ENCODE measurements at places on chromosomes 2 and 18.
A peak's percentile ranks its signal among the peaks of the same experiment; 100 is the strongest.

DNA sequence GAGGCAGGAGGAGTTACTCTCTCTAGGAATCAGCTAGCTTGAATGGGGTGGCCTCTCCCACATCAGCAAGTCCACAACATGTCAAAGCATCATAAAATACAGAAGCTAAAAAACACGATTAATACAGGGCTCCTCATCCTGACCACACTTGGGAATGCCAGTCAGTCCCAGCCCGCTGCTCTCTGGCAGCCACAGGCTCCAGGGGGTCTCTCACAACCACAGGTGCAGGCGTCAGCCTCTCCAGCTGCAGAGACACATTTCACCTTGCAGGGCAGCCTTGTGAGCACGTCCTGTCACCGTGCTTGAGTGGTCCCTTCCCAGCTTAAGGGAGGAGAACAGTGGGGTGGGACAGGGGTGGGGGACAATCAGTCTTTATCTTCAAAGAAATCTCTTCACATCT, 137.4 kb upstream of the SH3BP4 start:
- no peak for DNase-seq

- no peak for DNase-seq
Observed at GRCh38 chr2:170505631-170506275, 209.4 kb upstream of the SP5 start.

GRCh38 chr2:181585732-181586131, 71.2 kb downstream of the CERKL start:
- DNase-seq: no peak

DNA sequence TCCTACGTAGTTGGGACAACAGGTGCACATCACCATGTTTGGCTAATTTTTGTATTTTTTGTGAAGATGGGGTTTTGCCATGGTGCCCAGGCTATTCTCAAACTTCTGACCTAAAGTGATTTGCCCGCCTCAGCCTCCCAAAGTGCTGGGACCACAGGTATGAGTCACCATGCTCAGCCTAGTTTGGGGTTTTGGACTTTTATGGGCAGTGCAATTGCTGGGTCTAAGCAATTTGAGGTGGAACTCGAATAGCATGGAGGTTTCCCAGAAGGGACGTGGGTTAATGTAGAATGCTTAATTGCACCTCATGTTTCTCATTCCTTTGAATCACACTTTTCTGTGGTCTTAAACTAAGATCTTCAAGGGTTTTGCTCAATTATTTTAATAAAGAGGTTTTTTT, 102.3 kb upstream of the EPHA4 start:
- no peak for DNase-seq

DNA sequence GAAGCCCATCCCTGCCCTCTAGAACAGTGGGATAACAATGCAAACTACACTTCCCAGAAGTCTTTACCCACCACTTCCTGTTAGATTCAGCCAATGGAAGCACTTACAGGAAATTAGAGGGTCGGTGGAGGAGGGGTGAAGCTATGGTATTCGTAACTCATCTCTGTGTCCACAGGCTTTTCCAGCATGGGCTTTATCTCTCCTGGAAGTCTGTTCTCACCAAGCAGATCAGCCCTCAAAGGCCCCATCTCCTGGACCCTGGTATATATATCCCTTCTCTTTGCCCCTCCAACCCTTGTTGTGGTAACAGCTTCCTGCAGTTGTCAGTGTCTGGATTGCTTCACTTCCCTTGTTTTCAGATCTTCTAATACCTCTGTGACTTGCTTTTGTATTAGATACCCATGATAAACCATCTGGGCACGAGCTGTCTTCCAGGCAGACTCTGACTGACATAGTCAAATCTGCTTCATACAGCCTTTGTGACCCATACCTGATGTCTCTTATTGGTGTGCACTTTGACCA, 475.0 kb upstream of the POU3F3 start:
- DNase-seq: no peak

- no peak for DNase-seq
Observed at GRCh38 chr2:227903381-227903780, 31.9 kb downstream of the DAW1 start.

- peak; percentile 17 for DNase-seq
Observed at GRCh38 chr2:221571551-221572218, 419 bp downstream of the EPHA4 start.

DNA sequence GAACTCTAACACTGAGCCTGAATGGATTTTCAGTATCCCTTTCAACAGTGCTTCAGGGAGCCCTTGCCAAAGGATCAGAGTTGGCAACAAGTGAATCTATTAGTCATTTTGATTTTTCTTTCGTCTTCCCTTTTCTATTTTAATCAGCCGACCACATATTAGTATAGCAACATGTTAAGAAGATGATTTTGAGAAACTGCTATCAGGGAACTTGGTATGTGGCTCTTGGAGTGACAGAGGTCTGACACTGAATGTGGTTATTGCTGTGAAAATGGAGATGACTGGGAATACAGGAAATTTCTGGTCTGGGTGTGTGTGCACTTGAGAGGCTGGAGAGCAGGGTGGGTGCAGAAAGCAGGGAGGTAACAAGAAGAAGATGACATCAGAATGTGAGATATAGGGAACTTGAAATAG, 28.7 kb upstream of the IL1RL1 start:
- no peak for DNase-seq

DNA sequence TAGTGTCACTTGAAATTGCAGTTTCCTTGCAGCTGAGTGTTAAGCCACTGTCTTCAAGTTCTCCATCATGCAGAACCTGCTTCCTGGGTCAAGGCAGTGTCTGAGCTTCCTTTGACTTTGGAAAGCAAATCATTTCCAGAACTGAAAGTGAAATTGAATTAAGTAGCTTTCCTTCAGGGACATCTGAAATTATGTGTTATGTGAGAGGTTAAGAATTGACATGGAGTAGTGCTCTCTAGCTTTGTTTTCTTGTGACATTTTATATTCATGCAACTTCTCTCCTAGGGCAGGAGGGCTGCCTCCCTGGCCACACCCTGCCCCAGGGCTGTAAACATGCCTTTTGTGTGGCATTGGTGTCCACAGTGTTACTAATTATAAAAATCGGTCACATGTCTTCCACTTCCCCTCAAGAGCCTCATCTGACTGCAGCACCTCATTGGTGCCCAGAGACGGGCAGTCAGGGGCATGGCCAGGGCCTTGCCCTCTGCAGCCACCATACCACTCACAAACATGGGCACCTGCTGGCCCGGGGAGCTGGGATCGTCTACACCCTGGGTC, 14.4 kb downstream of the RAB12 start:
- DNase-seq: no peak

DNA sequence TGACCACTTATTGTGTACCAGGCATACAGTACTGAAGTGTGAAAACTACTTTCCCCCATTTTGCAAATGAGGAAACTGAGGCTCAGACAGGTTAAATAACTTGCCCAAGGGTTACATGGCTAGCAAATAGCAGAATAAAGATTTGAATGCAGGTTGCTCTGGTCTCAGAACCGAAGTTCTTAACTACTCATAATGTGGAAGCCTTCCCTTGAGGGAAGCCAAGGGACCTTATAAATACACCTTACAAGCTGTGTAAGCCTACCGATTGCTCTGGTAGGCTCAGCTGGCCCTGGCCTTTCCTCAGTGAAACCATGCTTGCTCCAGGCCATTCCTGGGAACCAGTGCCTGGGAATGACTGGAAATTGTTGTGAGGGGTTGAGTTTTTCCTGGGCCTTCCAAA, 114.6 kb upstream of the CDCA7 start:
- DNase-seq: no peak

DNA sequence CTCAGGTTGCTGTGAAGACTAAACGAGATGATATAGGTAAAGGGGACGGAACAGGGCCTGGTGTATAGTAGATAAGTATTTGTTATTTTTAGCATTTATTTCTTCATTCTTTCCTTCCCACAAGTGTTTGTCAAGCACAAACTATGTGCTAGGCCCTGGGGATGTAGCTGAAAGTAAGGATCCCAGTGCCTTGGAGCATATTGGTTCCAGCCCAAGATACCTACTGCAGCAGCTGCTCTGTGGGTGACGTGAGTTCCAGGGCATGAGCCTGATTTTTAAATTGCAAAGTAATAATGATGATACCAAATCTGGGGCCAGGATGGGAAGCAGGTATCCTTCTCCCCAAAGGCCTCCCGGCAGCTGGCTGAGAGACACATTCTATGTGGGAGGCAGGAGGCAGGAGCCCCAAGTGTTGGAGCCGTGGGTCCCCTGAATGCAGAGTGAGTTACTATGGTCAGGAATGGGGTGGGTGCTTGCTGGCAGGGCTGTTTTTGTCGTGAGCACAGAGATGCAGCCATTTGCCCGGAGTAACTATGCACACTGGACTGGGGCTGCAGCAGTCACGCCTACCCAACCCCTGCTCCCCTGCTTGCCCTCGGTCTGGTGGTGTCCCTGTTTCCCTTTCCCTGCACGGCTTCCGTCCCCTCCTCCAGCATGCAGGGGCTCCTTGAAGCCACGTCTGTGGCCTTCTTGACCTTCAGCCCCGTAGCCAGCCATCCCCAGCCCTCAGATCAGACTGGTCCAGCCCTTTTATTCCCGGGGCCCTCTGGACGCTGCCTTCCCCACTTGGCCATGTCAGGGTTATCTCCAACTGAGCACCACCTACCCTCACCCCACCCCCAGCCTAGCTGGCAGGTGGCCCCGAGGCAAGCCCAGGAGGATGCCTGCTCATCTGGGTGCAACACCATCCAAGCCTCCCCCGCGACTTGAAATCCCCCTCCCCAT, 52.4 kb downstream of the INHBB start:
- no peak for DNase-seq

DNA sequence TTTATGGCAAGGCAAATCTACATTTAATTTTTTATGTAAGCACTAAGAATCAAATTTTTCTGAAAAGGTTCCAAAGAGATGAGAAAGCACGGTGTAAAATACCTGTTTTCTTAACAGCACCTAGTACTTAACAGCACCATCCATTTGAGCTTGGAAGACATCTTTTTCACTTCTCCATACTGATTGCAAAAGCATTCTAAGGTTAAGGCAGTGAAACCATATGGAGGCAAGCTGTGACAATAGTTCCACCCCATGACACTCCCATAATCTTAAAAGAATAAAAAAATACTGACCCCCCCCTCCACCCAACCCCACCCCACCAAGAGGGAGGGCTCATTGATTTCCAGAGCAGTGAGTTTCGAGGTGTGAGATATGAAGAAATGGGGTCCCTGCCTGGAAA, 60.6 kb downstream of the ZCCHC2 start:
- DNase-seq: no peak

DNA sequence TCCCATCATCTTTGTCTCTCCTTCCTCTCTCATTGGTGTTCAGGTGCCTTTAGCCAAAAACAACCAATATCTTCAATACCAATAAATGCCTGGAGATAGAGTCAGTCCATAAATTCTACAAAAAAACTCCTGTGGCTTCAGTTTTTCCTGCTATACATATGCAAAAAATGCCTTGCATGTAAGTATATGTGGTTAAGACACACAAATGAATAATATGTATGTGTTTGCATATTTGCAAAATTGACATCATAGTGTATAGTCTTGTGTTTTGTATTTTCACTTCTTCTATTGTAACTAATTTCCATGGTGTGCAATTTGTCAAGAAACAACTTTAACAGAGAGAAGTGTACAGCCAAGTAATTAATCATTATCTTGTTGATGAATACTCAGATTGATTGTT, 115.5 kb downstream of the NYAP2 start:
- DNase-seq: no peak

- DNase-seq: no peak
Observed at GRCh38 chr2:241820625-241821384, 11.8 kb downstream of the NEU4 start.

- DNase-seq: no peak
Observed at GRCh38 chr2:64934530-64934929, 54.7 kb upstream of the SLC1A4 start.

DNA sequence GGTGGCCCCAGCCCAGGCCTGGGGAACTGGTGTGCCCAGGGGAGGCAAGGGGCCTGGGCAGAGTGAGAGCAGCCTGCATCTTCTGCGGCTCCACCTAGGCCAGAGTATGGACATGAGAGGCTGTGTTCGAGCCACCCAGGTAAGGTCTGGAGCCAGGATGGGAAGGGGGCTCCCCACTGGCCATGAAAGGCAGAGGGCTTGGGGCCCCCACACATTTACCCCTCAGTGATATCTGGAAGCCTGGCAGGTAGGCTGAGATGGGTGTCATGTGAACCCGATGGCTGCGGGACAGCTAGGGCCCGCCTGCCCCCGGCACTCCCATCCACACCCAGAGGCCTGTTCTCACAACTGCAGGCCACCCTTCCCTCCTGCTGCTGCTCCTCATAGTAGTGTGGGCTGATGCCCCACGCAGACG, 13.2 kb downstream of the ADRA2B start:
- DNase-seq: no peak

- no peak for DNase-seq
Observed at GRCh38 chr2:33595385-33595784, 3.7 kb downstream of the FAM98A start.

- no peak for DNase-seq
Observed at GRCh38 chr2:200737585-200737984, 74.1 kb upstream of the BZW1 start.

GRCh38 chr2:98142106-98142791, 55.3 kb downstream of the VWA3B start:
- DNase-seq: no peak

DNA sequence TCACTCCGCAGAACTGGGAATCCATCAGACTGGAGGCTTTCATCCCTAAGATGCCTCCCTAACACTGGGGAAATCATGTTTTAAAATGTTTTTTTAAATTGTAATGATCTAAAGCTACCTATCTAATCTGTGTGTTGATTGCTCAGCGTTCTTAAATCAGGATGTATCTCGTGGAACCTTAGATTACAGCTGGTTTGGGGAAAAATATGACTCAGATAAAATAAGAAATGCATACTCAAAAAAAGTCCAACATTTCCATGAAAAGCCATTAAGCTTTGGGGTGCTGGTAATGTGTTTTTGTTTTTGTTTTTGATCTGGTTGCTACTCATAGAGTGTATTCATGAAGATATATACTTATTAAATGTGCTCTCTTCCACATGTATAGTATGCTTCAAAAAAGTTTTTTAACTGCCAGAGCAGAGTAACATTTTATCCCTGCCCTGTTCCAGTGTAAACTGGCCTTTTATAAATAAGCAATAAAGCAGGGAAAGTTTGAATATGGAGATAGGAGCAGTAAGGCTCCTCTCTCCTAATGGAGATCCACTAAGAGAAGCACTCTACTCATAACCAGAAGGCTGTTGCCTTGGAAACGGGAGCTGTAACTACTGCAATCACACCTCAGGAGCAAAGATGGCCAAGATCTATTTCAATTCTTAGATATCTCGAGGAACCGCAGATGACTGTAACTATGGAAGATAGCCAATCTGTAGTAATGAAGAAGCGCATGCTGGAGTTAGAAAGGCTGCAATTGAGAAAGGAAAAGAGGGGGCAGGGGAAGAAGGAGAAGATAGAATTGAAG, 41.6 kb downstream of the ANKRD44 start:
- DNase-seq: no peak

DNA sequence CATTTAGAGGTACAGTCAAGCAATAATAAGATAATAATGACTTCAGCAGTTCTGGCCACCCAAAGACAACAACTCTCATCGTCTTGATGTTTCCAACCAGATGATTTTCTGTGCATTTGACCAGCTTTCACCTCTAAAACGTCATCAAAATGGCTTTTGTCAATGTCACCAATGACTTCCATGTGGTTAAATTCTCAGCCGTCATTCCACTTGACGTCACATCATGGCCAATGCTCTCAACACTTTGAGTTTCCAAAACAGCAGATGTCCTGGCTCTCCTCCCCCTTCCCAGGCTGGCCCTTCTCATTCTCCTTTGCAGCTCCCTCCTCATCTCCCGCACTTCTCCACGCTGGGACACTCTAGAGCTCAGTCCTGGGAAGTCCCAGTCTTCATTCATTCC, 258.3 kb downstream of the BCL2 start:
- DNase-seq: no peak

- DNase-seq: no peak
Observed at GRCh38 chr2:223180463-223180862, 128.5 kb downstream of the KCNE4 start.
